ENCODE measurements at places on chromosomes 3 and 15.

DNA sequence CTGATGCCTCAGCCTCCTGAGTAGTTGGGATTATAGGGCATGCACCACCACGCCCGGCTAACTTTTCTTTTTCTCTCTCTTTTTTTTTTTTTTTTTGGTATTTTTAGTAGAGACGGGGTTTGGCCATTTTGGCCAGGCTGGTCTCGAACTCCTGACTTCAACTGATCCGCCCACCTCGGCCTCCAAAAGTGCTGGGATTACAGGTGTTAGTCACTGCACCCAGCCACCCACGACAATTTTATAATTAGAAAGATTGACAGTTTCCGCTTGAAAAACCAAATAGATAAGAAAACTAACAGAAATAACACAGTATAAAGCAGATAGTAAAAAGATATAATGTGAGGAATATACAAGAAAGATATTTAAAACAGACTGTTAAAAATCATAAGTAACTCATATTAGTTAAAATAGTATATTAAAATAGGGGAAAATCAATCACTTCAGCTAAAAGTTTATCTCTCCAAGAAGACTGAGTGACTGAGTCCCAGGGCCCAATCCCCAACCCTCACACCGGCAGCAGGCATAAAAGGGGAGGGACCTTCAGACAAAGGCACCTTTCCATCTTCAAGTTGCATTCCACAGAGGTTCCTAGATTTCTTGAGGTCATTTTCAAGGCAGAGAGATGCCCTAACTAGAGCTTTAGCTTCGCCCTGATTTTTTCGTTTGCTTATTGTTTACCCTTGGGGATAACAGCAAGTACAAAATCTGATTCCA lies 1.4 kb upstream of the WHAMM start:
- DNase-seq: no peak

DNA sequence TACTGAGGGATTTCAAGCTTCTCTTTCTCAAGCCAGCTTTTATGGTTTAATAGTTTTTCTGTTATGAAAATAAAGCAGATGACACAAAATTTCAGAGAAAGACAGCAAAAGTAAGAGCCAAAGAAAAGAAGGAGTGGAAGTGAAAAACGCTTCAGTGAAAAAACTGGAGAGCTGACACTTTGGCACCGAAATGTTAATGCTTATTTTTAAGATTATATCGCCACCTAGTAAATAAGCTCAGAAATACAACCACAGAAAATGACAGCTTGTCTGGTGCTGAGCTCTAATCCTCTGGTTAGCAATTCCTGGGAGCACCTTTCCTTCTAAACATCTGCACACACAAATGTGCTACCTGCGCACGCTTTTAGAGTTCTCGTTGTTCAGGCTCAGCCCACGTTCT lies 101.6 kb downstream of the ZPLD1 start:
- DNase-seq: peak; percentile 2

DNA sequence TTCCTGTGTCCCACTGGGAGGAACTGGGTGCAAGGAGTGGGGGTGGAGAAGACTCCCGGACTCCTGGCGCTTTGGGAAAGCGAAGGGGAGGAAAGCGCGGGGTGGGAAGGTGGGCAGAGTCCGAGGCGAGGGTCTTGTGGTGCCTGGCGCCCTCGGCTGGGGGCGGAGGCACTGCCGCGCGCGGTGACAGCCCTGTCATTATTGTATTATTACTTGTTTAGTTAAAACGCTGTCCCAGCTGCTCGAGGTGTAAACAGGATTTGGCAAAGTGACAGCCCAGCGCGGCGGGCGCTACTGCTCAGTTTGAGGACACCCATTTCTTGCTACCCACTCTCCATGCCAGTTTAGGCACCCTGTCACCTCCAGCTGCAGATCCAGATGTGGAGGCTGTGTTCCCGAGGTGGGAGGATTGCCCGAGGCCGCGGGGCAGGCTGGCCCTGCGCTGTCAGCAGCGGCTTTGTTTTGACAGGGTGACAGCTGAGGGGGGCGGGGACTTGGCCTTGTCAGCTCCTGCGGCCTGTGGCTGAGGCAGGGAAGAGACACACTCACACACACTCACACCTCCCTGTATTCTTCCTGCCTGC lies 1.0 kb downstream of the KAT2B start:
- DNase-seq: no peak

DNA sequence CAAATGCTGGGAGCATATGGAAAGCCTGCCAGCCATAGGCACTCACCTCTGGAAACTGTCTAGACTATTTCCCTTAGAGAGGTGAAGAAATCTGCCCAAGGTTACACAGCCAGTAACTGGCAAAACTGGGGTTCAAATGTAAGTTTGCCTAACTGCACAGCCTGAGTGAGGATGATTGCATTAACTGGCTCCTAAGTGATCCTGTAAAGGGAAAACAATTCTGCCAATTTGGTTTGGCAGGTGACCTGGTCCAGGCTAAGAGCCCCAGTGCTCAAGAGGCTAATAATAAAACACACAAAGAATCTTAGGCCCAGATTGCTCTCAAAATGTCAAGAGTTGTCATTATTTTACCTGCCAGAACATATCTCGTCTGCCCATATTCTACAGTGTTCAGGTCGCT lies 43.9 kb upstream of the SPRED1 start:
- no peak for DNase-seq

DNA sequence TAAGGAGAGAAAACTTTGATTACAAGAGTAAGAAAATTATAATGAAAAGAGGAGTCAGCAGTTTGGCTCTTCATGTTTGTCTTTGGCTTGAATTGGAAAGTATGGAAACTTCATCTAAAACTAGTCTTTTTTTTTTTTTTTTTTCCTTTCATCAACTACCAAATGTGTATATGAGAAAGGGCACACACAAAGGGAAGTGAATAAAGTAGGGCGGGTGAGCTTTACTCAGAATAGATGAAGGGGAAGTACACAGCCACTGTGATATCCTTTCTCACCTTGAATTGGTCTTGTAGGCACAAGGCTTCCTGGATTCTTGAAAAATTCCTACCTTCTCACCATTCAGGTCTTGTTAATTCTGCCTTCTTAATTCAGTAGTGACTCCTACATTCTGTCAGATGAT lies 652.3 kb upstream of the KCNMB2 start:
- no peak for DNase-seq

DNA sequence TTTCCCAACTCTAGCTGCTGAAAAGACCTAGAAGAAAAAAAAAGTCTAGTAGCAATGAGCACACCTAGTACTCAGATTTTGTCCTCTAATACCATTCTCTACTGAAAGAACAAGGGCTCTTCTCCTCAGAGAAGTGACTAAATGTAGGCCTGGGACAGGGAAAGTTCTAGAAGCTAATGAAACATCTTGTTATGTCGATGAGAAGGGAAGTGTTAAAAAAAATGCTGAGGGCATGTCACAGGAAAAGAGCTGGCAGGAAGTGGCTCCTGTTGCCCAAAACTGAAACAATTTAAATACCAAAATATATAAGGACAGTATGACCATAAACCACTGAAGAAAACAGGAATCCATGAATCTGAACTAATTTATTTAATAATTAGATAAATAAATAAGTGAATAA lies 581.4 kb upstream of the TBL1XR1 start:
- no peak for DNase-seq

GRCh38 chr15:49900903-49901235 lies 218.2 kb downstream of the ATP8B4 start:
- DNase-seq: no peak

GRCh38 chr3:106282943-106283342 lies 414.1 kb upstream of the CBLB start:
- no peak for DNase-seq

DNA sequence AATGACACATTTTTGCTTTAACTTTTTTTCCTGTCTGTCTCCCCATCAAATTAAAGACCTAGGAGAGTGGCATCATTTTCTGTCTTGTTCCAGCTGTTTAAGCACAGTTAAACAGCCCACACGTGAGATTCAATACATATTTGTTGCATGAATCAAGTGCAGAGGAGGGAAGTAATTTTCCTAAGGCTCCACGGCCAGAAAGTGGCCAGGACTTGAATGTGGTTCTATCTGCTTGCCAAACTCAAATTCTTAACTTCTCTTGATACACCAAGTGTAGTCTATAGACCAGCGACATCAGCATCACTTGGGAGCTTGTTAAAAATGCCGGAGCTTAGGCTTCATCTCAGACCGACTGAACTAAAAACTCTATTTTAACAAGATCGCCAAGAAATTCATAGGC lies 724.8 kb upstream of the CFAP20DC start:
- DNase-seq: peak; percentile 40

DNA sequence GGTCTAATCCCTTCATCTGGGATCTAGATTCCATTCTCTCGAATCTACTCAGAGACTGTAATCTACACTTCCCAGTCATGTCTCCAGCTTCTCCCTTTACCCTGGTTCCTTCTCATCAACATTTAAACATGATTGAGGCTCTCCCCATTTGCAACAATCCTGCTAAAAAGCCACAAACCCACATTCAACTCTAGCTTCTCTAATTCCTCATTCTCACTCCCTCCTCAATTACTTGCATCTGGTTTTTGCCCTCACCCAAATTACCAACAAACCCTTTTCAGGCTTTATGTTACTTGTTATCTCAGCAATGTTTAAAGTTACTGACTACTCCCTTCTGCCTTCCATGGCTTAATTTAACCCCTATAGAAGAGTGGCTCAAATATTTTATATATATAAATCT lies 11.5 kb downstream of the ETFA start:
- DNase-seq: no peak

GRCh38 chr15:100733101-100733842 lies 130.9 kb downstream of the ASB7 start:
- peak; percentile 67 for DNase-seq

- DNase-seq: no peak
Measured at GRCh38 chr15:95556225-95556624, 774.3 kb upstream of the NR2F2 start.

- DNase-seq: no peak
Measured at GRCh38 chr3:12367346-12367745, 78.5 kb downstream of the PPARG start.

- DNase-seq: no peak
Measured at GRCh38 chr3:30225021-30225420, 381.4 kb upstream of the TGFBR2 start.

GRCh38 chr3:49519296-49519695 lies 35.0 kb upstream of the BSN start:
- no peak for DNase-seq

GRCh38 chr3:116947148-116947547 lies 237.6 kb downstream of the TUSC7 start:
- no peak for DNase-seq

GRCh38 chr3:46061108-46061720 lies 33.9 kb upstream of the XCR1 start:
- DNase-seq: no peak

- DNase-seq: no peak
Measured at GRCh38 chr15:59115047-59115446, 10.1 kb downstream of the CCNB2 start.

- peak; percentile 98 for DNase-seq
Measured at GRCh38 chr3:58628823-58629562, 37.6 kb downstream of the FAM3D start.

- no peak for DNase-seq
Measured at GRCh38 chr15:64653757-64654156, 121.6 kb downstream of the RBPMS2 start.

DNA sequence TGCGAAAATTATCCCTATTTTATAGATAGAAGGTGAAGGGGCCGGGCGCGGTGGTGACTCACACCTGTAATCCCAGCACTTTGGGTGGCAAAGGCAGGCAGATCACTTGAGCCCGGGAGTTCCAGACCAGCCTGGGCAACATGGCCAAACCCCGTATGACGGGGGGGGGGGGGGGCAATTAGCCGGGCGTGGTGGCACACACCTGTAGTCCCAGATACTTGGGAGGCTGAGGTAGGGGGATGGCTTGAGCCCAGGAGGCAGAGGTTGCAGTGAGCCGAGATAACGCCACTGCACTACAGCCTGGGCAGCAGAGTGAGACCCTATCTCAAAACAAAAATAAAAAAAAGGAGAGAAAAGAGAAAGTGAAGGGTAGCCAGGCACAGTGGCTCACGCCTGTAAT lies 1.4 kb downstream of the AAGAB start:
- no peak for DNase-seq

Data from AG09319 (cell line).